ENCODE measurements at places on chromosomes 5 and 9.

GRCh38 chr9:82410306-82410705 lies 421.7 kb downstream of the SPATA31D1 start:
- DNase-seq = no peak

DNA sequence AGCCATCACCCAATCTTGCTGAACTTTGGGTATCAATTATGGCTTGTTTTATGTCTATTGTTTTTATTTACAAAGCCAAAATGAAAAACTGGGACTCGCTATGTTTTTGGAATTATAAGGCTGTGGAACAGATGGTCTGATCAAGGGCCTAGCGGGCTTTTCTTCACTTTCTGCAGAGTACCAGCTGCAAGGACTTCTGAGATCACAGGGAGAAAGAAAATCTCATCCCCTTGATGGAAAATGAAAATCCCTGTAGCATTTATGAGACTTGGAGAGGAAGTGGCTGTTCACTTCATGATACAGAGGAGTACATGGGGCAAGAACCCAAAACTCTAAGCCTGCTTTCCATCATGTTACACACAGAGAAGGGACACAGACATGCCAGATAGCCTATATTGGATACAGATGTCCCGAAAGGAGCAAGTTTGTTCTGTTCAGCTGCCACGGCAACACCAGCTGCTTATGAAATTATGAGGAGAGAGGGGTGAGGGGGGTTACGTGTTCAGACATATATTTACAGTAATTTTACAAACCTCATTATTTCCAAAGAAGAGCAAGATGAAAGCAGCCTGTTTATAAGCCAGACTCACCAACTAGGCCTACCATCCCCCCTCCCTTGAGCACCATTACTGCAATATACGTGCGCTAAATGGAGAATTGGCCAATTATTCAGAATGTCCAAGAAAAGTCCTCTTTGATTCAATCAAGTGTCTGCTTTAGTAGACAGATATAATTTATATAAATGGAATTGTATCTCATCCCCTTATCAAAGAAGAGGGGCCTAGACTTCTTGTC lies 220.0 kb downstream of the MARCHF11 start:
- DNase-seq = no peak

GRCh38 chr9:16627521-16627920 lies 242.9 kb downstream of the BNC2 start:
- DNase-seq = no peak

- DNase-seq = no peak
Observed at GRCh38 chr5:89850513-89850865, 559.1 kb downstream of the CETN3 start.

- DNase-seq = no peak
Observed at GRCh38 chr5:146662229-146662628, 146.2 kb upstream of the GPR151 start.

- no peak for DNase-seq
Observed at GRCh38 chr9:76654051-76654461, 110.2 kb upstream of the PCA3 start.

DNA sequence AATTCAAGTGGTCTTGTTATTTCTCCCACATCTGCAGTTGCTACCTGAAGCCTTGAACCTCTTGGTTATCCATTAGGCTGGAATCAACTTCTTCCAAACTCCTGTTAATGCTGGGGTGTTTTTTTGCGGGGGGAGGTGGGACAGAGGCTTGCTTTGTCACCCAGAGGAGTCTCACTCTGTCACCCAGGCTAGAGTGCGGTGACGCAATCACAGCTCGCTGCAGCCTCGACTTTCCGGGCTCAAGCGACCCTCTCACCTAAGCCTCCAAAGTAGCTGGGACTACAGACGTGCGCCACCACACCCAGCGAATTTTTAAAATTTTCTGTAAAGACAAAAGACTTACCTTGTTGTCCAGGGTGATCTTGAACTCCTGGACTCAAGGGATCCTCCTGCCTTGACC lies 4.4 kb downstream of the SCGB3A1 start:
- no peak for DNase-seq

GRCh38 chr9:114169029-114169951 lies 14.0 kb downstream of the COL27A1 start:
- DNase-seq = no peak

DNA sequence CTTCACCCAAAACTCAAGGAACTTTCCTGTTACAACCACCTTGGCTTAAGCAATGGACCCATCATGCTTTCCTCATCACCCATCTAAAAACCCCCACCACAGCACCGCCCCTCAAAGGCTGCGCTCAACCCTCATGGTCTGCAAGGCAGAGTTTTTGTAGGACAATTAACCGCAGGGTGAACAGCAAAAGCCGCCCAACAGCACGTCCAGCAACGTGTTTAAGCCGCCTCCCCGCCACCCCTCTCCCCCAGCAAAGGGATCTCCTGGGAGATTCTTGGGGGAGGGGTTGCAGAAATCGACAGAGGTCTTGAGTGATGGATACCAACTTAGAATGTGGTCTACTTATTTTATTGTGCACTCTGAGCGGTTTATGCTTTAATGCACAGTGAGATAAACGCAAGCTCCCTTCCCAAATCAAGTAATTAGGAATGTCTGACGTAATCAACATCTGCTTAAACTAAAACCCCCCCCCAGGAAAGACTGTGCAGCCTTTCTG lies 1.9 kb downstream of the ROR2 start:
- DNase-seq = no peak

DNA sequence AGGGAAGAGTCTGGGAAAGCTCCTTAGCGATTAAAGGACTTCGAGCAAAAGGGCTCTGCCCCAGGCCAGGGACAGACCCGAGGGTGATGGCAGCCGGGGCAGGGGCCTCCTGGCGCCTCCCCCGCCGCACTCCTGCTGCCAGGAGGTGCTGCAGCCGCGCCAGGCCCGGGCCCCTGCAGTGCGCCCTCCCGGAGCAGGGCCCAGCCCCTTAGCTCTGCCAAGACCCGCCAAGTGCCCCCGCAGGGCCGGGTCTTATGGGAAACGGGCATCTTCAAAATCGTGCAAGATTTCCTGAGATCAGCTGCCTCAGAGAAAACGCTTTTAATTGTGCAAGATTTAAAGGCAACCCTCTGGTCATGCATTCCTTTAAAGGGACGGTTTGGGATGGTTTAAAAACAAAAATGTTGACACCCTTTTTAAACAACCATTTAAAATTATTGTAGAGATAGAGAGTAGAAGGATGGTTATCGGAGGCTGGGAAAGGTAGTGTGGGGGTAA lies 52.4 kb downstream of the CDC14B start:
- no peak for DNase-seq

DNA sequence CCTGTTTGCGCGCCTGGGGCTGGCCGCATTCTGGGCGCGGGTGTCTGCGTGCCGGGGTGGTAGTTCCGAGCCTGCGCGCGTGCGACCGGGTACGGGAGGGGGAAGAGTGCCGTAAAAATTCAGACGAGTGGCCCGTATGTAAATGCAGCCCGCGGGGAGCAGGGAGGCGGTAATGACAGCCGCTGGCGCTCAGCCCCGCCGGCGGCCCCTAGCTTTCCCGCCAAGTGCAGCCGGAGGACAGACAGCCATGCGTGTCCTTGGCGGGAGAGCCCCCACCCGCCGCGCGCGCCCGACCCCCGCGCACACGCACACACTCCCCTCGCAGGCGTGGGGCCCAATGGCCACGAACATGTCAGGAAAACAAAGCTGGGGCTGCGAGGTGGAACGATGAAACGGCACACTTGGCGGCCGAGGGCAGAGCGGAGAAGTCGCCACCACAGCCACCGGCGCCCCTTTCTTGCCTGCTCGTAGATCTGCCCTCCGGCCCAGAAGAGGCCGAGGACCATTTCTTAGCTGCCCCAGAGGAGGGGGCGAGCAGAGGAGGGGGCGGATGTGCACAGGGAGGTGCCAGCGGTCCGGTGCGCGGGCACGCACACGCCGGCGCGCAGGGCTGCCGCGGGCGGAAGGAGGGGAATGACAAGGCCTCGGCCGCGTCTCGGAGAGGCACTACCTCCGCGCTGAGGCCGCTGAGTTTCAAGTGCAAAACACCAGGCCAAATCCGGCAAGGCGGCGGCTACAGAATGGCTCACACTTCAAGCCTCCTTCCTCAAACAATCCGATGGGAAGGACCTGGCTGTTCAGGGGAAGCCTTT lies 208.4 kb downstream of the MEF2C start:
- no peak for DNase-seq

DNA sequence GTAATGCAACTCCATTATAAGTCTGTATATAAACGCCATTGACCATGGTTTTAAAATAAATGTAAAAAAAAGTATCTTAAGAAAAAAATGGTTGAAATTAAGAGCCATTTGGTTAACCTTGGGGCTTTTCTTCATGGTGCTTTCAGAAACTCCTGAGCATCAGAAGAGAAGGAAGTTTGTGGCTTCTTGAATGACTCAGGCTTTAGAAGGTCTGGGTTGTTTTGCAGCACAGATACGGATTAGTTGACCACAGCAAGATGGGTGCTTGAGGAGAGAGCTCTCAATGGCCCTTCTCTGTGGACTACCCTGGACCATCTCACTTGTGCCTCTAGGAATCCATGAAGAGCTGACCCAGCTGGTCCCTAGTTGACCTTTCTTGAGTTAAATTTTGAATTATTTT lies 189.5 kb downstream of the TMEM38B start:
- DNase-seq = no peak

DNA sequence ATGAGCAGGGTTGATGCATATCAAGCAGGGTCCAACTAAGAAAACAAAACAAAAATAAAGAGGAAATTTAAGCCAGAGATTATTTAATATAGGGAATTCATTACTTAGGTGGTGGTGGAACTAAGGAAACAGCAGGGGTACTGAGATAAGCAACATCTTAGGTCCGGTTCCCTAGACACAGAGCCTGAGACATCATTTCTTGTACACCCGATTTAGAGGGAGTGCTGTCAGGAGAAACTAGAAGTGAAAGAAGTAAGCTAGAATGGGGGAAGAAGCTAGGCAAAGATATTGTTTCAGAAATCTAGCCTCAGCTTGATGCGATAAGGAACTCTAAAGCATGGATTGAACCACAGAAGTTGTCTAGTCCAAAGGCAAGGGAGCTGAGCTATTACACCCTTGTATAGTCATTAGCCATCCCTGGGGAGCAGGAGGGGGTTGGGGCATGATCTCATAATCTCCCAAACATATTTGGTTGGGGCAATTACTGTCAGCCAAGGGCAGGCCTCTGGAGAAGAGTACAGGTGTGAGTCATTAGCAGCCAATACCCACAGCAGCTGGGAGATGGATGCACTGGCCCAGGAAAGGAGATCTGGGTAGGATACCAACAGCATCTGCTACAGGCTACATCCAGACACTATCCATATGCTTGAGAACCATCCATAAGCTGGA lies 194.5 kb downstream of the ARL15 start:
- no peak for DNase-seq

DNA sequence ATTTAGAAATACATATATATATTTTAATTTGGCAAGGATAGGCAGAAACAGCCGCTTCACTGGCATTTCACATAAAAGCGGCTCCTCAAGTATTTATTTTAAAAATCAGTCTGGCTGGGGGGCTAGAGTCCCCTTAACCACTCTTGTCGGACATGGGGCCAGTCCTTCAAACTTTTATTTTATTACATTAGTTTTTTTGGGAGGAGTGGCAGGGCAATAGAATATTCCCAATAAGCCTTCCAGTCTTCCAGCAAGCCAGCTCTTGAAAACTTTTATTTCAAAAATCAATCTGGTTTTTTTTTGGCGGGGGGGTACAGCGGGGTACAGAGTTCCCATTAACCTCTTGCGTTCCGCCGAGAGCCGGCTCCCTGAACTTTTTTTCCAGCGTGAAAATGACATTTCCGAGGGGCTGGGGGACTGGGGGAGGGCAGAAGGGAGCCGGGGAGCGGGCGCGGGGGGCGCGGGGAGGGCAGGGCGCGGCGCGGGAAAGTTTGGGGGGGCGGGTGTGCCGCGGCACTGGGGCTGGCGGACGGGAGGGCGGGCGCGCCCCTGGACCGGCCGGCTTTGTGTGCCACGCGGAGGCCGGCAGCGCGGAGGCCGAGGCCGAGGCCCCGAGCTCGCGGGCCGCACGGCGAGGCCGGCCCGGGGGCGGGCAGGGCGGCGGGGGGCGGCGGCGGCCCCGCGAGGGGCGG lies 504 bp upstream of the ZNF618 start:
- no peak for DNase-seq

GRCh38 chr5:15472116-15472515 lies 27.9 kb upstream of the FBXL7 start:
- no peak for DNase-seq

GRCh38 chr5:134510970-134511795 lies 14.3 kb upstream of the JADE2 start:
- DNase-seq = peak; percentile 7

- DNase-seq = no peak
Observed at GRCh38 chr5:150443242-150444075, 6.1 kb downstream of the RPS14 start.

- no peak for DNase-seq
Observed at GRCh38 chr5:86029308-86029707, 588.4 kb upstream of the COX7C start.

DNA sequence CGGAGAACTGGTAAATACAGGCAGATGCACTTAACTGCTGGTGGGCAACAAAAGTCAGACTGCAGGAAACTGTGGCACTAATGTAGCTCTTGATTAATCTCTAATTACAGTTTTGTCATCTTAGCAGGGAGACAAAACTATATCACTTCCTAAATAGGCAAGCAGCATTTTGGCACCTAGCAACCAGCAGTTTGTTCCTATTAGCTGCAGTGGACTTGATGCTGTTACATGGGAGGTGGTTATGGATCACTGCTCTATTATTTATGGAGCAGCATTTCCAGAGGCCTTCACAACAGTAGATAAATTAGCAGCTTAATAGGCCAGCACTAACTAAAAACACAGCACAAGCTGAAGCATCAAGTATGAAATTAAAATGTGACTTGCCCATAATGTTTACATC lies 518.3 kb upstream of the ITGA1 start:
- DNase-seq = no peak

DNA sequence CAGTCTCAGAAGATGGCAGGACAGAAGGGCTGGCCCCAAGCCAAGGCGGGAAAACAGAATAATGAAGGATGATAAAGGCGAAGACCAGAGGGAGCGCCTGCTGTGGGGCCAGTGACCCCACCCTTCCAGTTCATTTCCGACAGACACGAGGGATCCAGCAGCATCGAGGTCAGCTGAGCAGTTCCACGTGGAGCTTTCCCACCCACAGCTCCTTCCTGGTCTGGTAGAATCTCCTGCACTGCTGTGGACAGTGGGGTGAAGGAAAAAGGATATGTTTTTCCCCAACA lies 265.9 kb upstream of the VLDLR start:
- no peak for DNase-seq

DNA sequence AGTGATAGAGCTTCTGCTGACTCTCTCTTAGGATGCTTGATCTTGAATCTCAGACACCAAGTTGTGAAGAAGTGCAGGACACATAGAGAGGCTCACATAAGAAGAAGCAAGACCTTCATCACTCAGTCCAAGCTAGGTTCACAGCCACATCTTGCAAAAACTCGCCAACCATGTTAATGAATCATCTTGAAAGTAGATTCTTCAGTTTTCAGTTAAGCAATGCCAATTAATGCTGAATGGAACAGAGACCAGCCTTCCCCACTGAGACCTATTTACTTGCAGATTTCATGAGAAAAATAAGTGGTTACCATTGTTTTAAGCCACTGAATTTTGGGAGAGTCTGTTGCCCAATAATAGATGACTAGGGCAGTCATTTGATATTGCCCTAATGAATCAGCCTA lies 217.7 kb upstream of the EDIL3 start:
- DNase-seq = no peak

- DNase-seq = no peak
Observed at GRCh38 chr5:146647656-146648199, 131.7 kb upstream of the GPR151 start.

GRCh38 chr5:150209099-150209635 lies 19.3 kb downstream of the SLC6A7 start:
- no peak for DNase-seq

GRCh38 chr5:176693477-176693851 lies 46.2 kb downstream of the TSPAN17 start:
- no peak for DNase-seq

- no peak for DNase-seq
Observed at GRCh38 chr9:137956039-137956438, 78.5 kb downstream of the CACNA1B start.
